ENCODE measurements at places on chromosomes 11 and 22.
A peak's percentile ranks its signal among the peaks of the same experiment; 100 is the strongest.

DNA sequence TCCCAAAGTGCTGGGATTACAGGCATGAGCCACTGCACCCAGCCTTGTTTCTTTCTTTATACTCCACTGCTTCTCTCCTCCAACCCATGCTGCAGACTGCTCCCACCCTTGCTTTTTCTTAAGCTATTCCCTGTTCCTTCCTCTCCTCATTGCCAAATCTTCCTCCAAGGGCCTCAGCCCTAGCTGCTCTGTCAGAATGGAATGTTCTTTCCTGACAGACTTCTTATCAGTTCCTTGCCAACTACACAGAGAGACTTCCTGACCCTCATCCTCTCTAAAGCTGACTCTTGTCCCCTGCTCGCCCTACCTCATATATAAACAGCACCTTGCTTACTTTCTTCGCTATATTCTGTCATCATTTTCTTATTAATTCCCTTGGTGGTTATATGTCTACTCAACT lies 16.9 kb upstream of the PIK3C2A start:
- no peak for DNase-seq

GRCh38 chr11:74754507-74755252 lies 6.0 kb downstream of the RNF169 start:
- no peak for DNase-seq

DNA sequence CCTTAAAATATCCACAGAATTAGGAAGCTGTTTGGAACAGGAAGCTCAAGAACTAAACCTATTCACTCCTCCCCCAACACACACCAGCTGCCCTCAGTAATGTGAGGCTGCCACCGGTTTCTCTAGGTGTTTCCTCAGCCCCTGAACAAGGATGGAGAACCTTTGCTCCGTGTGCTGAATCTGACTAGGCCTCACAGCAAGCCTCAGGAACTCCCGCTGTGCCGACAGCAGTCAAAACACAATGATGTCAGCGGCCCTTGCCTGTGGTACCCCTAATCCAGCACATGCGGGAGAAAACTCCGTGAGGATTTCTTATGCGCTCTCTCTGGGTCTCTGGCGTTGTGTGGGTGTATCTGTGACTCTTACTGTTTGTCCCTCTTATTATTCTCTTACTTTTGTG lies 153.3 kb downstream of the EFCAB6 start:
- DNase-seq: no peak

- DNase-seq: no peak
These were observed 41.1 kb downstream of the PDGFD start for GRCh38 chr11:104122836-104123235.

DNA sequence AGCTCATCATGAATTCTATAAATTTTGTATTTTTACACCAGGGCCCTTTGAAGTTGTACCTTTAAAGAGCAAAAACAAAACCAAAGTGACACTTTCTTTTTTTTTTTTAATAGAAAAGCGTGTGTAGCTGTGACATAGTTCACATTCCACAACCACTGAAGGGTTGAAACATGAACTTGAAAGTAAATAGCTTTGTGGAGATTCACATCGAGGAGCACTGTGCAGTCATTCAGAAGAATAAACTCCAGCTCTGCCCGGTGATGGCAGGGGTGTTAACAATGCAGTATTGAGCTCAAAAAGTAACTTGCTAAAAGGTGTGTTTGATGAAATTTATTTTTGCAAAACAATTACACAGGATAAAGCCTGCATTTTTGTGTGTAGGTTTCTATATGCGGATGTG lies 1166.2 kb downstream of the TBC1D22A start:
- no peak for DNase-seq

DNA sequence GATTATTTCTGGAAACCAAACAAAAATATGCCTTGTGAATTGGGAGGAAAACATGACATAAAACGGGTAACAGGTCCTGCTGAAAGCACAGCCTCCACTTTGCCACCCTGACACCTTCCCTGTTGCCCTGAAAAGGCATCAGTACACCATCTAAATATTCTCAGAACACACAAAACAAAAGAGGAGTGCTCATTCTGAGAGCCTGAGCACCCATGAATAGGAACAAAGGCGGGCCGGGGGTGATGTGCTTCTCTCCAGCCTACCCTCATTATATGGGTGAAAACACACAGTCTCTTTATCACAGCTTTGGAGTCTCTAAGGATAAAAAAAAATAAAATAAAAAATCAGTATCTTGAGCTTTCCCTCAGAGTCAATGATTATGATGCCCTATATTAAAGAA lies 19.7 kb downstream of the SCUBE2 start:
- DNase-seq: no peak

DNA sequence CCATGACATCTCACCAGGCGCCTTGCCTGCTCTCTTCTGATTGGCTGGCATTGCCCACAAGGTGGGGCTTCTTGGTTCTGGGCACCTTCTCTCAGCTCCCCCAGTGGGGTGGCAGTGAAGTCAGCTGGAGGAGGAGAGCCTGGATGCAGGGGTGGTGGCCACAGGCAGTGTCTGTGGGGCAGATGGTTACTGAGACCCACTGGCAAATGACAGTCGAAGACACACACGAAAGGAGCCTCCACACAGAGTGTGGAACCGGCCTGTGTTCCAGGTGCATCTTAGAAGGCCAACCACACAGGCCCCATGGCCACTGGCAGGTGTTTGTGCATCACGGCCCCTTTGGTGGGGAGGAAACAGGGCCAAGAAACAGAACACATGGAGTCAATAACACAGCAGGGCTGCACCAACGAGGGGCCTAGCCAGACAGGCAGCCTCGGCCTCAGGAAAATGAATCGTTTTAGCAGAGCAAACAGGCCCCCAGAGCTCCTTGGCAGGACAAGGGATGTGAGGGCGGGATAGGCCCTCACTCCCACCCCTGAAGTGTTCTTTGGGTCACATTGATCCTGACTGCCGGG lies 683.4 kb downstream of the TBC1D22A start:
- DNase-seq: no peak

GRCh38 chr11:20097319-20098221 lies 62.7 kb downstream of the DBX1 start:
- DNase-seq: no peak

DNA sequence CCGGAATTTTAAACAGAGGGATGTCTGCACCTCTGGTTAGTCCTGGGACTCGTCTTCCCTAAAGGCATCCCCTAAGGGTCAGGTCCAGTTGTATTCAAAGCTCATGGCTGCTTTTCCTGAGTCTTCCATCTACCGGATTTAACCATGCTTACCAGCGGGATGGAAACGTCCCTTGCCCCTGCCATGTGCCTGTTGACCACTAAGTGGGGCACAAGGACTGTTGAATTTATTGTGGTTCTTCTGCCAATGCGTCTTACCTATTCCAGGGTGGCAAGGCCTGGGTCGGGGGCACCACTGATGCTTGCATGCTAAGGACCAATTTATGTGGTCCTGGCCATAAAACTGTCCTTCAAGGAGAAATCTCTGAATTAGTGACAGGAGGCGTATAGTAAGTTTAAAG lies 25.6 kb downstream of the ANKRD42 start:
- DNase-seq: no peak

DNA sequence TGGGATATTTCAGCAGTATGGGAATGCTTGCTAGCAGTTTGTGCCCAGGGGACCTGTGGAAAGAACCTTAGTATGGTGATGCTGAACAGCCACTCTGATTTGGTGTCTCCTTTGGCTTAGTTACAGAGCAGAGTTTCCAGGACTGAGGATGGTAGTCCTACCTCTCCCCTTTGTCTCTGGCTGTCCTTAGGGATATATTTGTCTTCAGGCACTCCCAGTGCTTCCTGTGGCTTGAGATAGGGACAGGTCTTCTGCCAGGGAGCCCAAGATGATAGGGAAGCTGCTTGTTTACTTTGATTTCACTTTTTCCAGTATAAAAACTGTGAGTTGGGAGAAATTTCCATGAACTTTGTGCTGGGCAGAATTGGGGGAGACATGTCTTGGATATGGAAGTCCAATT lies 28.2 kb downstream of the ANKRD42 start:
- no peak for DNase-seq

DNA sequence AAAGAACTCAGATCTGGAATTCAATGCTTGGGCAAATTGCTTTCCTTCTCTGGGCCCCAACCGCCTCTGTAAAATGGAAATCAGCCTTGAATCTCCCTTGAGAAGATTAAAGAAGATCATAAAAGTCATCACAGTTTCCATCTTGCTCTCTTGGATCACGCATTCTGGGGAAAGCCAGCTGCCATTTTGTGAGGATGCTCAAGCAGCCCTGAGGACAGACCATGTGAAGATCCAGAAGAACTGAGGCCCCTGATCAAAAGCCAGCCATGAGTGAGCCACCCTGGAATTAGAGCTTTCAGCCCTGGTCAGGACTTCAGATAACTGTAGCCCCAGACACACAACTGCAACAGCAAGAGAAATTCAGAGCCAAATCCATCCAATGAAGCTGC lies 229.3 kb downstream of the MN1 start:
- DNase-seq: no peak

DNA sequence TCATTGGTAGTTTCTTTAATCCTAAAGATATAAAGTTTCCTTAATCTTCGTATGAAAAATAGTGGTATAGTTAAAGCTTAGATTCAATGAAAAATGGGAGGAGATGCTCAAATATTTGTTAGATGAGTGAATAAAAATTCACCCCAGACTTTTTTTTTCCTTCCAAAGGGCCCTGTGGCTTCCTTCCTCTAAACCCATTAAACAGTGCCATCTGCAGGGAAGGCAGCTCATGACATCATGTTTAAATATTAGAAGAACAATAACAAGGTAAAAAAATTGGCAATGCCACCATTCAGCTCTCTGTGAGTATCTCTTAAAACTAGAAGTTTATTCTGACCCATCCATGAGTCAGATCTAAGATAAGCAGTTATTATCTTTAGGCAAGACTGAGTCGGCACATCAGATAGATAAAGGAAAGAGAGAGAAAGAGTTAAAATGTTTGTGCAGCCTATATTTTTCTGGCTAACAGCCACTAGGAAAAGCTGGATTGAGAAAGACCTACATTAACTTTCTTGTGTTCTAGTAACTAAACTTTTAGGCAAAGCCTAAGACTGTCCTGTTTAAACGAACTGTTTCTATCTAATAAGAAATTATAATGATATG lies 19.1 kb upstream of the OOSP1 start:
- peak; percentile 35 for DNase-seq

GRCh38 chr11:134612140-134613030 lies 200.3 kb upstream of the B3GAT1 start:
- no peak for DNase-seq

DNA sequence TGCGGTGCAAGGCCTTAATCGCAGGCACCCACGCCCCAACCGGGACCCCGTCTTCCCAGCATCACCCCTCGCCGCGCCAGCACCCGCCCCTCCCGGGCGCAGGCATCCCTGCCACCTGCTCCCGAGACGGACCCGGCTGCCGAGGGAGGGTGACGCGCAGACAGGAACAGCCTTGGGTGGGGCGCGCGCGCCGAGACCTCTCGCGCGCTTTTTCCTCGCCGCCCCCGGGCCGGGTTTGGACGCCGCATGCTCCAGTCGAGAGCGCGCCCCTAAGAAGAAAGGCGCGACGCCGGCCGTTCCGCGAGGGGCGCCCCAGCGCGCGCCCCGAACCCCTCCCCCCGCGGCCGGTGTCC lies 504 bp downstream of the CFL1 start:
- DNase-seq: no peak

DNA sequence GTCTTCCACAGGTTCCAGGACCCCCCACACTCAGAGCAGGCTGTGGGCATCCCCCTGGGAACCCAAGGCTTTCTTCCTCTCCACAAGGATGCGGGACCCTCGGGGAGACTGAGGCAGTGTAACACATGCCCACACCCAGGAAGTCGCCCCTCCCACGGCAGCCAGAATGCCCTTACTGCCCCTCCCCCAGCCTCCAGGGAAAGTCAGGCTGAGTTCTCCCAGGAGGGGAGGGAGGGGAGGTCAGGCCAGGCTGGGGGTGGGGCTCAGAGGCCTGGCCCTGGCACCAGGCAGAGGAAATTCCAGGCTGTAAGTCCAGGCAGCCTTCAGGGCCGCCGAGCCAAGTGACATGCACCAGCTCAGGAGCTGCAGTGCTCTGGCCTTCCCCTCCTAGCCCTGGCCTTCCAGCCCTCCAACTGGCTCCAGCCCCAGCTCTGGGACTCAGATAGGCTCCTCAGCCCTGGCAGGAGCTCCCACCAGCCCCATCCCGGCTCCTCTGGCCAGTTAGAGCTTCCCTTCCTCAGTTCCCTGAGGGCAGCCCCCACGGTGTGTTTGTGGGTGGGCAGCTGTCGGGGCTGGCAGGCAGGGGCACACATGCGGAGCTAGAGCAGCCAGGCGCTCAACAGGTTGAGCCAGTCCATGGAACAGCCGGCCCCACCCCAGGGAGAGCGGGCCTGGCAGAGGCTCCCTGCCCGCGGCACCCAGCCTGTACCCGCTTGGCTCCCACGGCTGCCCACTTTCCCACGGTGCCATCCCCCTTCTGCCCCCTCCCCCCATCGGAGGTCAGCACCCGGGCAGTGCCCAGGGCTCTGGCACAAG lies 3.6 kb downstream of the BCL9L start:
- no peak for DNase-seq

GRCh38 chr22:38177926-38178604 lies 3.6 kb downstream of the PLA2G6 start:
- DNase-seq: no peak

DNA sequence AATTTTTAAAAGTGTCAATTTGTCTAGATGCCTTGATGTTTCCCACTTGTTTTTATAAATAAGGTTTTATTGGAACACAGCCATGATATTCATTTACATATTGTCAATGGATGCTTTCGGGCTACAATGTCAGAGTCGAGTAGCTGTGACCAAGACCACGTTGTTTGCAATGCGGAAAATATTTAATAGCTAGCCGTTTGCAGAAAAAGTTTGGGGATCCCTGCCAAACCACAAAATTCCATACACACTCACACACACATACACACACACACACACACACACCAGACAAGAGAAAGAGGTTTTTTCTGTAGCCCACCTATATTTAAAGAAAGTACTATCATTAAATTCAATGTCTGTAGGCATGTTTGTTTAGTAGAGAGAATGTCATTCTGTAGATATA lies 58.3 kb downstream of the TYR start:
- no peak for DNase-seq

DNA sequence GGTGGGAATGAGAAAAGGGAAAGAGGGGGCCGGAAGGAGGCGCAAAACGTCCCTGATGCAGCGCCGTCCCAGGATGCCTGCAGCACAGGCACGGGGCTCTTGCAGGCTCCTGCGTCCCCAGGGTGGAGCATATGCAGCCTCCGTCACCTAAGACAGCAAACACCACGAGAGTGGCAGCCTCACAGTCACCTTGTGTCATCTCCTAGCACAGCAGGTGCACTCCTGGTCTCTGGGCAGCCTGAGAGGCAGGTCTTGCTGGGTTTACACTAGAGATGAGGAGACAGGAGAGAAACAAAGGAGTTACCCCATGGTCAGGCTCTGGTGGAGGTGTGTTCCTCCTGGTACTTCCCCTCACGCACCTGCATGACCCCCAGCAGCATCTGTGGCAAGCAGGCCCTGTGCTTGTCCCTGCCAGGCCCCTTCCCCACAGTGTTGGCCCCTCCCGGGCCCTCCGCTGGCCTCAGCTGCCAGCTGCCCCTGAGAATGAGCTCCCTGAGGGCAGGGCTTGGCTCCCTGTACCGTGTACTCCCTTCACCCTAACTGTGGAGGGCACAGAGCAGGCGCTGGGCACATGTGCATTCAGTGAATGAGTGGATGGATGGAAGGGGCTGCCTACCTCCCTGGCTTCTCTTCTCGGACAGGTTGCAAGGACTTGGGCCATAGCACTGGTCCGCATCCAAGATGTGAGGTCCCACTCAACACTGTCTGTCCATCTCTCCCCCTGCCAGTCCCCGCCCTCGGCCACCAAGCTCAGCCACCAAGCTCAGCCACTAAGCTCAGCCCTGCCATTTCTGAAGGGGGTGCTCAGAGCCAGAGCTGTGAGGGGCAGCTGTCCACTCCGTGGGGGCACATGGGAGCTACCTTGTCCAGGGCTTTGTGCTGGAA lies 988.6 kb downstream of the BRD1 start:
- DNase-seq: no peak

- DNase-seq: no peak
These were observed 120.3 kb upstream of the ZC3H12C start for GRCh38 chr11:109972939-109973338.

Measured in GDM1 (cell line).